ENCODE measurements at places on chromosomes 7 and 10. TPM values are rescaled to one million over a fixed set of nuclear protein-coding genes. Genes with fewer than 3 reads are reported as not detected.

The C7orf33 gene
- polyA plus RNA-seq = not detected

The KIAA1217 gene
- polyA plus RNA-seq = 13.3 TPM

The SORCS3 gene
- not detected for polyA plus RNA-seq

The TRDMT1 gene
- 2.7 TPM for polyA plus RNA-seq

The SRGN gene
- 290 TPM for polyA plus RNA-seq

The MBL2 gene
- not detected for polyA plus RNA-seq

The ATP6V0A4 gene
- polyA plus RNA-seq = not detected

The ELFN1 gene
- polyA plus RNA-seq = 5.5 TPM

The LIPN gene
- not detected for polyA plus RNA-seq

The HERC4 gene
- polyA plus RNA-seq = 15.1 TPM

The EPDR1 gene
- 11.0 TPM for polyA plus RNA-seq

The GATA3 gene
- 0.36 TPM for polyA plus RNA-seq

The SLC25A28 gene
- polyA plus RNA-seq = 68.6 TPM

The GNGT1 gene
- polyA plus RNA-seq = not detected

The ZNF467 gene
- polyA plus RNA-seq = 17.1 TPM

The ASIC3 gene
- 1.3 TPM for polyA plus RNA-seq

The BTBD16 gene
- 0.04 TPM for polyA plus RNA-seq

The AKR1D1 gene
- not detected for polyA plus RNA-seq

The CYTH3 gene
- 28.5 TPM for polyA plus RNA-seq

The AGR3 gene
- polyA plus RNA-seq = 1.8 TPM

The SLC29A4 gene
- 8.0 TPM for polyA plus RNA-seq

The ZPBP gene
- not detected for polyA plus RNA-seq

The GOT1 gene
- 17.5 TPM for polyA plus RNA-seq

The AOAH gene
- 5.2 TPM for polyA plus RNA-seq

The VAX1 gene
- polyA plus RNA-seq = not detected

The CALML5 gene
- 0.09 TPM for polyA plus RNA-seq

The PDE6C gene
- polyA plus RNA-seq = not detected

The PAX4 gene
- polyA plus RNA-seq = not detected

The CYP3A5 gene
- 10.4 TPM for polyA plus RNA-seq

The RTKN2 gene
- polyA plus RNA-seq = not detected

The HYAL4 gene
- not detected for polyA plus RNA-seq

The AKR1C2 gene
- polyA plus RNA-seq = 394 TPM

The CHRM2 gene
- 0.05 TPM for polyA plus RNA-seq

The DENND2A gene
- polyA plus RNA-seq = 38.9 TPM

The TMEM176B gene
- polyA plus RNA-seq = 9.1 TPM

The AFAP1L2 gene
- 11.0 TPM for polyA plus RNA-seq

The ZCWPW1 gene
- polyA plus RNA-seq = 3.5 TPM

The INA gene
- 0.03 TPM for polyA plus RNA-seq

The HMX2 gene
- polyA plus RNA-seq = not detected

The SPRN gene
- 0.16 TPM for polyA plus RNA-seq

The DGKI gene
- polyA plus RNA-seq = 0.21 TPM

The CUX1 gene
- polyA plus RNA-seq = 47.5 TPM

The ABCB8 gene
- 14.6 TPM for polyA plus RNA-seq

The ADAM22 gene
- 0.90 TPM for polyA plus RNA-seq

The IFIT1B gene
- not detected for polyA plus RNA-seq

The ASAH2 gene
- 0.40 TPM for polyA plus RNA-seq

The OR2A5 gene
- polyA plus RNA-seq = not detected

The MCMBP gene
- 16.2 TPM for polyA plus RNA-seq

The IQCE gene
- 5.4 TPM for polyA plus RNA-seq

The FAM131B gene
- polyA plus RNA-seq = 0.09 TPM

The GPRIN2 gene
- polyA plus RNA-seq = 0.46 TPM

The PHKG1 gene
- 1.3 TPM for polyA plus RNA-seq

The KDM7A gene
- 2.9 TPM for polyA plus RNA-seq

The CLRN3 gene
- polyA plus RNA-seq = not detected

The CYP2C8 gene
- polyA plus RNA-seq = 0.68 TPM

Measured in adipose tissue (tissue), 3 donors.